ENCODE measurements at places on chromosomes 5 and 9.
A peak's percentile ranks its signal among the peaks of the same experiment; 100 is the strongest.

- no peak for DNase-seq
- no peaks in the 10 kb centered on the region for H3K36me3 ChIP-seq
- no peak overlapping the region for H3K4me3 ChIP-seq
These were observed 111.3 kb upstream of the NR5A1 start for GRCh38 chr9:124618476-124618875.

GRCh38 chr9:105246656-105247173, 2.3 kb downstream of the SLC44A1 start:
- peaks cover 68% of the 10 kb centered on the region for H3K27me3 ChIP-seq
- no peak for DNase-seq
- H3K4me3 ChIP-seq: no peak overlapping the region
- peaks cover 14% of the 10 kb centered on the region for H3K4me1 ChIP-seq
- no peak overlapping the region for H3K27ac ChIP-seq

GRCh38 chr5:64977779-64978178, 209.0 kb downstream of the CWC27 start:
- no peak for DNase-seq
- no peaks in the 10 kb centered on the region for H3K4me1 ChIP-seq
- no peaks in the 10 kb centered on the region for H3K27me3 ChIP-seq
- H3K4me3 ChIP-seq: no peak overlapping the region

- no peaks in the 10 kb centered on the region for H3K36me3 ChIP-seq
- no peak for DNase-seq
- H3K4me1 ChIP-seq: no peaks in the 10 kb centered on the region
- H3K27me3 ChIP-seq: no peaks in the 10 kb centered on the region
These were observed 212.8 kb downstream of the NXNL2 start for GRCh38 chr9:88747768-88748167.

DNA sequence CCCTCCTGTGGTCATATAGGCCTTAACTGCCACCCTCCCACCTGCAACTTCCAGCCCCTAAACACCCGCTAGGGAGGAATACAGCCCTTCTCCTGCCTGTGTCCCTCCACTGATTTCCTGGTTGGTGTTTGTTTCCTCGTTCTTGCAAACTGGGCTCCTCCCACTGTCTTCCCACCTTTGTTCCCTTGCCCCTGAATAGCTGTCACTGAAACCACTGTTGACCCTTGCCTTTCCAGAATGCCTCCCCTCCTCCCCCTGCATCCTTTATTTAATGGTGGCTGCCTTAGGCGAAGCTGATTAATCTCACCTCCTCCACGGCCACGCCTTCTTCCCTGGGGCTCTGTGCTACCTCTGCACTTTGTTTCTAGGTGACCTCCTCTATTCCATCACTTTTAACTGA, 626.7 kb downstream of the BNC2 start:
- no peak for DNase-seq
- no peak overlapping the region for H3K4me3 ChIP-seq
- H3K4me1 ChIP-seq: no peaks in the 10 kb centered on the region
- no peaks in the 10 kb centered on the region for H3K27me3 ChIP-seq
- H3K27ac ChIP-seq: no peak overlapping the region

DNA sequence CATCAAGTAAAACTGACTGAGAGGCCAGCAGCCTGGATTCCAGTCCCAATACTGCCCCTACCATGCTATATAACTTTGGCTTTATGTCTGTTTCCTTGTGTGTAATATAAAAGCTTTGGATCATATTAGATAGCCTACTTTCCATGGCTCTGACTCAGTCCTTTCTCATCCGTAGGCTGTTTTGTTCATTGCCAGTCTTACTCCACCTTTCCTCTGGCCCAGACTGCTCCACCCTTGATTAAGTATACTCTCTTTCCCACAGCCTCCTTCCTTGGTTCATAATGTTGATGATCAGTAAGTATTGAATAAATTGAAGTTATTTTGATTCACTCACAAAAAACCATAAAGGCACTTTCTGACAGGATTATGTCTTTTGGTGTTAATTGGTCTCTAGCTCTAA, 1.5 kb upstream of the MRPS30 start:
- H3K4me3 ChIP-seq: no peak overlapping the region
- H3K36me3 ChIP-seq: peaks cover 19% of the 10 kb centered on the region
- peaks cover 32% of the 10 kb centered on the region for H3K4me1 ChIP-seq

DNA sequence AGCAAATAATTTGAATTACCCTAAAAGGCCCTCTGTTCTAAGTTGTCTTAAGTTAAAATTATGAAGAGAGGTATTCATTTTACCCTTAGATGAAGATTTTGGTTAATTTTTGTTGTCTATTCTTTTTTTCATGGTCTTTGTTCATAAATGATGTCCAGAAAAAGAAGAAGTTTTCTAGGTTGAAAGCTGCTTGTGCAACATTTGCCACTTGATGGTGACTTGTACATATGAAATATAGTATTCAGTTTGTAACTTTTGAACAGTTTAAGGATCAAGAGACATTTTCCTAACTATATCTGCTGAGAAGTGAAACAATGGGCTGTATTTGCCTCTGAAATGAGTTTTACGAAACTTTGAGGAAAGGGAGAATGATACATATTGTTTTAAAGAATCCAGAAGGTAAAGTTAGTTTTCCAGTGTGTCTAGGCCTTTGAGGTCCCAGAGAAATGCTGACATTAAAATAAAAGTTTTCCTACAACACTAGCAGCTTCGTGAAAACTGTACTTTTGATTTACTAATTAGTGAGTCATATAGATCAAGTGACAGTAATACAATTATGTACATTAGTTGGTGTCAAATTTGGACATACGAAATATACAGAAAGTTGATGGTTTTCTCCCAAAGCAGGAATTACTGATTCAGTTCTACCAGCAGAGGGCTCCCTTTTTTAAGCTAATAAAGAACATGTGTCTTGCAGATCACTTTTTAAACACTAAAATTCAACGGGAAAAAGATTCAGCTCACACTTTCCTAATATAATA, 70.5 kb downstream of the PIK3R1 start:
- H3K4me1 ChIP-seq: peaks cover 79% of the 10 kb centered on the region
- H3K36me3 ChIP-seq: peaks cover 61% of the 10 kb centered on the region
- no peak for DNase-seq
- H3K4me3 ChIP-seq: peak overlapping the region; percentile 85
- H3K27me3 ChIP-seq: no peaks in the 10 kb centered on the region

DNA sequence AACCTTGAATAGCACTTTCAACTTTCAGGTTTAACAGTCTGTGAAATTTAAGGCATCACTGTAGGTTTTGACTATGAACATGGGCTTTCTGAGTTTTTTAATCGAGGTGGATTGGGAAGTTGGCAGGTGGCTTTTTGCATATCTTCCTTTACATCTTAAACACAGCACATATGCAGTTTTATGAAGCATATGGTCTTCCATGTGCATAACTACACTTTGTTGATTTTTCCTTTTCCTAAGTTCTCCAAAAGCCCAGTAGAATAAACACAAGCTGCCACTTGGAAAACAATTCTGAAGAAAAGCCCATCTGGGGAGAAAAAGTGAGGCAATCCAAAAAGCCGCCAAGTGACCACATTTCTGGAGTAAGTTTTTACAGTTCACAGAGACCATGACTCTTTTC, 236.5 kb upstream of the IL12B start:
- no peak for DNase-seq
- H3K27me3 ChIP-seq: peaks cover 7% of the 10 kb centered on the region
- no peaks in the 10 kb centered on the region for H3K36me3 ChIP-seq
- H3K4me1 ChIP-seq: no peaks in the 10 kb centered on the region

GRCh38 chr5:41754857-41755256, 115.4 kb downstream of the OXCT1 start:
- no peak for DNase-seq
- H3K4me1 ChIP-seq: peaks cover 12% of the 10 kb centered on the region
- H3K36me3 ChIP-seq: peaks cover 37% of the 10 kb centered on the region
- no peaks in the 10 kb centered on the region for H3K27me3 ChIP-seq

- no peak overlapping the region for H3K27ac ChIP-seq
- peaks cover 46% of the 10 kb centered on the region for H3K4me1 ChIP-seq
- peaks cover 5% of the 10 kb centered on the region for H3K36me3 ChIP-seq
- no peaks in the 10 kb centered on the region for H3K27me3 ChIP-seq
These were observed 71.1 kb downstream of the GNAQ start for GRCh38 chr9:77960356-77961153.

DNA sequence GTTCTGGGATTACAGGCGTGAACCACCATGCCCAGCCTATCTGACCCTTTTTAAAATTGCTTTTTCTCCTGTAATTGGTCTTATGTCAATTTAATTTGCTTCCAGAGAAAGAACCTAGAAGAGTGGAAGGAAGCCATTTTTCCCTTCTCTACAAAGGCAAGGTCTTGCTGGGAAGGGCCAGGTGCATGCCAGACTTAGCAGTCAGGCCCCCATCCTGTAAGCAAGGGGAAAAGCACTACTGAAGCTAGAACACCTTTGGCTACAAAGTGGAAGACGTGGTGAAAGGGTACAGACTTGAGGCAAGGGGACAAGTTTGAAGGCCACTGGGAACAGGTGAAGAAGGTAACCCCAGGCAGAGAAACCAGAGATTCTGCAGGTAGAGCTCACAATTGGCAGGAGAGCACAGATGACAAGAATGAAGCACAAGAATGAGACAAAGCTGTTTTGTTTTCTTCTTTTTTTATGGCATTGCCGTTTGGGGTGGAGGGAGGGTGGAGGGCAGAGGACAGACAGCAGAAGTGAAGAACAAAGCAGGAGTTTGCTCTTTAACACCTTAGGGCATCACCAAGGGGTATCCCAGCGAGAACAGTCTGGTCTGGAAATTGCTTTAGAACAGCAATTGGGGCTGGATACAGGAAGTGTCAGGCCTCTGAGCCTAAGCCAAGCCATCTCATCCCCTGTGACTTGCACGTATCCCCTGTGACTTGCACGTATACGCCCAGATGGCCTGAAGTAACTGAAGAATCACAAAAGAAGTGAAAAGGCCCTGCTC, 72.9 kb downstream of the SERINC5 start:
- peaks cover 77% of the 10 kb centered on the region for H3K4me1 ChIP-seq
- H3K4me3 ChIP-seq: peak overlapping the region; percentile 37
- H3K27me3 ChIP-seq: no peaks in the 10 kb centered on the region
- no peak for DNase-seq
- peaks cover 59% of the 10 kb centered on the region for H3K36me3 ChIP-seq
- peak overlapping the region; percentile 87 for H3K27ac ChIP-seq

DNA sequence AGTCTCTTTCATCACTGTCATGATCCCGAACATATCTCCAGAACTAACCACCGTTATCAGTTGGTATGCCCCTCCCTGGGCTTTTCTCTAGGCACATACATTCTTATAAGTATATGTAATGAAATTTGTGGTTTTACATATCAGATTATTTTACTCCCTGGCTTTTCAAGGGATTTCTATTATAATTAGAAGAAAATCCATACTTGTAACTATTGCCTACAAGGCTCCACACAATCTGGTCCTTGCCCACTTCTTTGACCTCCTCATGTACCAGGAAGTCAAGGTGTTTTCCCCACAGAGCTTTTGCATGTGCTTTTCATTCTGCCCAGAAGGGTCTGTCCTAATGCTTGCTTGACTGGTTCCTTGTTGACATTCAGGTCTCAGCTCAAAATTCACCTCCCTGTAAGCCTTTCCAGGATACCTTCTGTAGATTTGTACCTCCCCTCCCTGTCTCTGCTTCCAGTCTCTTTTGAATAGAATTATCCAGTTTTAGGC, 33.6 kb upstream of the HSD17B4 start:
- no peak overlapping the region for H3K27ac ChIP-seq
- DNase-seq: no peak
- peaks cover 3% of the 10 kb centered on the region for H3K27me3 ChIP-seq
- no peaks in the 10 kb centered on the region for H3K36me3 ChIP-seq

DNA sequence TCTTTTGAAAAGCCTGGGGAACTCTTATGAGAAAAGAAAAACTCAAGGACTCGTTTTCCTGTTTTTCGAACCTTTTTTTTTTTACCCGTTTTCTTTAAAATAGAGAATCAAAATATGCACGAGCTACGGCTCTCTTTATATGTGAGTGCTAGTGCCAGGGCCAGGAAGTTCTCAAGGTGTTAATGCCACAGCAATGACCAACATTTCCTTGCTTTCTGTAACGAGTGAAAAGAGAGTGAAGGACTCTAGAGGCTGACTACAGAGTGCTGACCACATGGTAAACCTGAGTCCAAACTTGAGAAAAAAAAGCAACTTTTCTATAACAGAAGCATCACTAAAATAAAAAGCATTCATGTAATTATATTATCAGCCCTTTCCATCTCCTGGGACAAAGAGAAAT, 102.2 kb upstream of the SLC28A3 start:
- no peaks in the 10 kb centered on the region for H3K4me1 ChIP-seq
- H3K27ac ChIP-seq: no peak overlapping the region
- no peak overlapping the region for H3K4me3 ChIP-seq

GRCh38 chr5:176825234-176825633, 14.9 kb downstream of the UNC5A start:
- H3K27ac ChIP-seq: no peak overlapping the region
- peaks cover 7% of the 10 kb centered on the region for H3K27me3 ChIP-seq
- H3K36me3 ChIP-seq: no peaks in the 10 kb centered on the region
- no peak overlapping the region for H3K4me3 ChIP-seq
- H3K4me1 ChIP-seq: no peaks in the 10 kb centered on the region
- no peak for DNase-seq

DNA sequence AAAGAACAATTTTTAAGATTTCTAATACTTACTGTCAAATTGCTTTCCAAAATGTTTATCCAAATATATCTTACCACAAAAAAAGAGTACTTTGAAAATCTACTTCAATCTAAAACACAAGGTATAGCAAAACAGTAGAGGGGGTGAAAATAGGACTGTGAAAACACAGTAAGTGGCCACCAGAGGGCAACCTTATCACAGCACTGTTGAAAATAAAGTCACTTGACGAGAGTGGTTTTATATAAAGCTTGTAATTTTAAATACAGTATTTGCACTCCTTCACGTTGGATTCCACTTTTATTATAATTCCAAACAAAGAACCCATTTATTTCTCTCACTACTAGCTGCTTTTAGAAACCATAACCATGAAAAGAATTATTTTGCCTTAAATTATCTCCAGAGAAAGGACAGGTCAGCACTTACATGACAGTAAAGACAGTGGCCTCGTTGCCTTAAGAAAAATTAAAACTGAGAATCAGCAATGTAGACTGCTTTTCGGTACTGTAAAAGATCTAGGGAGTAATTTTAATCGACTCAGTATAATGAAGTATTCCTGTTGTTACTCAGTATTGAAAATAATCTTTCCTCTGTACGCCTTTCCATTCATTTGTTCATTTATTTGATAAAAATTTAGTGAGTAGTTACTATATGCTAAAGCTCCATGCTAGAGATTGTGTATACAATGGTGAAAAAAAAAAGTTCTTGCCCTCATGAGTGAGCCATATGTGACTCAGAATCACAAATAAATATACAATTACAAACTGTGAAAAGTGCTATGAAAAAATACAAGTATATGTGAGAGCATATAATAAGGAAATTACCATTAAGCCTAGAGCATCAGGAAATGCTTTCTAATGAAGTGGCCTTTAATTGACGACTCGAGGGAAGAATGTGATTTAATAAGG, 40.0 kb upstream of the CDK5RAP2 start:
- H3K4me1 ChIP-seq: peaks cover 8% of the 10 kb centered on the region
- no peaks in the 10 kb centered on the region for H3K27me3 ChIP-seq
- H3K27ac ChIP-seq: no peak overlapping the region
- peaks cover 7% of the 10 kb centered on the region for H3K36me3 ChIP-seq
- no peak overlapping the region for H3K4me3 ChIP-seq

DNA sequence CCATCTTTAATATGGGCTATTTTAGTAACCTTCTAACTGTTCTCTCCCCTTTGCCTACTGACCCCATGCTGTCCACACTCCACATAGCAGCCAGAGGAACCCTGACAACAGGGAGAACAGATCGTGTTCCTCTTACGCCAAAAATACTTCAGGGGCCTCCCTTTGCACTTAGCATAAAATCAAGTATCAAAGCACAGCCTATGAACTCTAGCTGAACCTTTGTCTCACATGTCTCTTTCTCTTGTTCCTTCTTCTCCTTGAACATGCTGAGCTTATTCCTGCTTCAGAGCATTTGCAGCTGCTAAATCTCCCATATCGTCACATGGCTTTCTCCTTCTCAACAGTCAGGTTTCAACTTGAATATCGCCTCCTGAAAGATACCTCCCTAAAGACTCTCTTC, 698.8 kb upstream of the C9orf72 start:
- H3K36me3 ChIP-seq: no peaks in the 10 kb centered on the region
- no peaks in the 10 kb centered on the region for H3K4me1 ChIP-seq
- no peak overlapping the region for H3K27ac ChIP-seq
- no peak for DNase-seq
- H3K27me3 ChIP-seq: no peaks in the 10 kb centered on the region
- no peak overlapping the region for H3K4me3 ChIP-seq

Data from T-helper 2 cell treated with Interferon-gamma antibody and Interleukin-4, amounts not matched to agents 5 μg/mL and 100 μg/mL, for 36 hours (primary cell).